Activated T-helper 9 cell treated with anti-CD3 and anti-CD28 coated beads, Interleukin-2, amount 50 U/mL, for 16 hours (primary cell): ENCODE measurements at places on chromosomes 5 and 9.
A peak's percentile ranks its signal among the peaks of the same experiment; 100 is the strongest.

DNA sequence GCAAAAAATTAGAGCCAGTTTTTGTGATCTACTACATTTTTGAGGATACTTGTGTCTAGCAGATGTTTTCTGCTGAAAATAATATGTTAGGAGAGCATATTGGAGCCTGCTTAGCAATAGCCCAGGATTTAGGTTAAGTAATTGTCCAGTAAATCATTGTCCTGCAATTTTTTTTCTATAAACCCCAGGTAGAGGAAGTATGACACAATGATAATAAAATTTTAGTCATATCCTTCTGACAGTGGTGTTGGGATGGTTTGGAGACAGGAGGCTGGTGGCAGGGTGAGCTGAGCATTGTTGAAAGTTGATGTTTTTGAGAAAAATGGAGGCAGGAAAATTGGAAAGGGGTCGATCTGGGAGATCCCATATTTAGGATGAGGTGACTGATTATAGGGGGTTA lies 3.5 kb downstream of the SNCAIP start:
- DNase-seq, result no peak

GRCh38 chr5:59137846-59138245 lies 555.0 kb downstream of the RAB3C start:
- DNase-seq, result no peak

DNA sequence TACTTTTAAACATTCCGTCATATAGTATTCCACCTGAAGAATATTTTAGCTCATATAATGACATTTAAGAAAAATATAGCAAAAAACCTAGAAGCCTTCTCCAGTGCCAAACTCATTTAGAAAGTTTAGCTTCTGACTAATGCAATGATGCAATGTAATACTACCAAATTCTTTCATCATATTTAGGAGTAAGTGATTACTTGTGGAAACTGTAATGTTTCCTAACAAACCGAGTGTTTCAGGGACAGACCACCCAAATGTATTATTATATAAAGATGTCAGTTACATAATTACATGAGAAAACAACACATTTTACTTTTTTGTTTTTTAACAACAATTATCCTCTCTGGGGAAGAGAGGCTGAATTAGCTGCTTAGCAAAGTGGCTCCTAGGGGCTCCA lies 316.2 kb downstream of the ARL15 start:
- DNase-seq, result no peak

- no peak for DNase-seq
Observed at GRCh38 chr9:22469928-22470544, 23.4 kb downstream of the DMRTA1 start.

DNA sequence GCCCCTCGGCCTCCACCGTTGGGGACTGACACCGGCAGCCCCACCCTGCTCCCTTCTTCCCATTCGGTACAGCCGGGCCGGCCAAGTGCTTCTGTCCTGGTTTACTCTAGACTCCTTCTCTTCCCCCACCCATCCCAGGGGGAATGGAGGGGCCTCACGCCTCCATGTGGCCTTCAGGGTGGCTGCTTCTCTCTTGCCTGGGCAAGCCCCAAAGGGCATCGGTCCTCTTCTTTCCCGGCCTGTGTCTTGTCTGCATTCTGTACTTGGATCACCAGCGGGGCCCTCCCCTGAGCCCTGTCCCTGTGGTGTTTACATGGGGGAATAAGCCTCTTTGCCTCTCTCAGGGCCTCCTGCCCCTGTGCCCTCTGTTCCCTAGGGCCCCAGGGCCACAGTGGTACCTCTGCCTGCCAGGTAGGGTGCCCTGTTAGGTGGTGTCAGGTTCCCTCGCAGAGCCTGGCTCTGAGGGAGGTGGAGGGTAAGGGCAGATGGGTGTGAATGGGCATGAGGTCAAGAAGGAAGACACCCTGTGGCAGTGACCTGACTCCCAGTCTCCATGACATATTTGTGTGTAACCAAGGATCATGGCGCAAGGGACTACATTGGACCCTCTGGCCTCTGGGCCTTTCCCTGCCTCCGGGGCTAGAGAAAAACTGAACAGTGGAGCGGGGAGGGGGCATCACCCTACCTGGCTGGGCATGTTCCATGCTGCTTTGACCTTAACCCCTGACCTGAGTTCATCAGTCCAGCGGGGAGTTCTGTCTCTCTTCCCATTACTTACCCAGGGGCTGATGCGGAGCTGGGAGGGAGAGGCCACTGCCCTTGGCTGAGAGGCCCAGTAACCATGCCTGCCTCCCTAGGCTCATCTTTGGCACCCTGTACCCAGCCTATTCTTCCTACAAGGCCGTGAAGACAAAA lies 1.6 kb downstream of the REEP2 start:
- DNase-seq, result no peak

GRCh38 chr5:164115420-164115819 lies 610.0 kb downstream of the MAT2B start:
- no peak for DNase-seq

DNA sequence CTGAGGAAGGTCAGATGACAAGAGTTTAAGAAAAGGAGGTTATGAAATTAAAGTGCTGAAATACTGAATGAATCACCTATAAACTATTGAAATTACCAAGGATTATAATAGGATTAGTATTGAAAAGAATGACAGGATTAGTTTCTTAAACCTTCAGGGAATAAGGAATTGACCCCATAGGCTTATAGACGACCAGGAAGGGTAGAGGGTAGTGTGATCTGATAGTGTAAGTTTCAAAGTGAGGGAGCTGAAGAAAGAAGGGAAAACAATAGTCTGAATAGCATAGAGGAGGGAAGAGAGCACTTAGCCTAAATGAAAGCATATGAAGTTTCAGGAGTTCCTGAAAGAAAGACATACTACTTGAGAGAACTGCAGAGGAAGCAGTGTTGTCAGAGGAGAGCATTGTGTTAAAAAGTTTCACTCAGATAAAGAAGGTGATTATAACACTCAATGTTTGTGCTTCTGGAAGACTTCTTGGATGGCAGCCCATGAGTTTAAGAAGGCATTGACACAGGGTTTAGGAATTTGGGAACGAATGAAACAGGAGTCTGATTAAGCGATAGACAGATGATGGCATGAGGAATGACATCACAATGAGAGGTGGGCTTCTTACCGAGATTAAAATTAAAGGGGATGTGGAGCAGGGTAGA lies 557.9 kb upstream of the GRAMD2B start:
- no peak for DNase-seq

GRCh38 chr9:135857371-135857786 lies 50.0 kb downstream of the CAMSAP1 start:
- no peak for DNase-seq

DNA sequence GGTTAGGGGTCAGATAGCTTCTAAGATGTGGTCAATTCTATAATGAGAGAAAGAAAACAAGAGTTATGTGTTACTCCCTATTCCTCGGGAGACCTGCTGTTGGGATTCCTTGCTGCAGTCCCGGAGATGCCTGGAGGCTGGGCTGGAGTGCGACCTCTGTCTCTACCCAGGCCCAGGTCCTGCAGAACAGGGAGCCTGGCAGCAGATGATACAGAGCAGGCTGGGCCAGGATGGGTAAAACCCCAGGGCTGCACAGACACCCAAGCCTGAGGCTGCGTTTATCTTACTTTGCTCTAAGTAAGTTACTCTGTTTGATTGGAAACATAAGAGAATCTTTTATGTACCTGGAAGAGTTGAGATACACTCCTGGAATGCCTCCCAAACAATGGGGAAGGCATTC lies 26.9 kb upstream of the FAM120AOS start:
- DNase-seq, result no peak

DNA sequence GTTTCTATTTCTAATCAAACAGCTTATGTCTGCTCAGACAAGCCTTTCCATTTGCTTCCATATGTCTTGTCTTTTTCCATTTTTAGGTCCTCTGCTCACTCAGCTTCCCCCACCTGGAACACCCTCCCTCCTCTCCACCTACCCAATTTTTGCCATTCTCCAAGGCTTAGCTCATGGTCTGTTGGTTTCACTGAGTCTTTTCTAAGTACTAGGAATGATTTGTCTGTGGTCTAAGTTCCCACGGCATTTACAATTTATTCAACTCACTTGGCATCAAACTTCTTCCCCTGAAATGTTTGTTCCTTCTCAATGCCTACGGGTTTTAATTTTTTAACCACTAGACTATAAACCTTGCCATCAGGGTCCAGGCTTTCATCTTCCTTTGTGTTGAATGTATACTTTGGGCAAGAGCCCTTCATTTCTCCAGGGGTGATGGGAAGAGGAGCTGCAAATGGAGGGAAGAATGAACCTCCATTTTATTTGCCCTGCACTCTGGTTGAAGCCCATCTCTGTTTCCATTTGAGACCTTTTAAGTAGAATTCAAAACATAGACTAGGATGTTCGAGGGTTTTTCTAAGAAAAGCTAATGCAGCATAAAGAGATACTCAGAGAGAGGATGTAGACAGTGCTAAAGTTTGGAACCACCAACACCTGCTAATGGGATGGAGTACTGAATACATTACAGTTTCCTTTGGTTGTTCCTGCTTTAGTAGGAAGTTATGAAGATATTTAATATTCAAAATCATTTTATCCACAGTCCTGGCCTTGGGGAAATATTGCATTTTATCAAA lies 104.0 kb downstream of the PTTG1 start:
- no peak for DNase-seq

DNA sequence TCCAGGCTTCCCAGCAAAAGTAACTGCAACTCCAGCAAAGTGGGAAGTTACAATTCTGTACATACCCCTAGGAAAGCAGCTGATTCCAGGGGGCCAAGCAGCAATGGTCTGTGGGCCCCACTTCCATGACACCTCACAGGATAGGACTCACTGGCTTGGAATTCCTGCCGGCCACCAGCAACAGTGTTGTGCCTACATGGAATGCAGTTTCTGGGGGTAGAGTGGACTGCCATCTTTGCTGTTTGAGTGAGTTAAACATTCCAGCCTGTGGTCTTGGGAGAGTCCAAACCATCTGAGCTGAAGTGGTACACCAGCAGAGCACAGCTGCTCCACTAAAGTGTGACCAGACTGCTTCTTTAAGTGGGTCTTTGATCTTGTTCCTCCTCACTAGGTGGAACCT lies 13.4 kb upstream of the FBN2 start:
- DNase-seq, result no peak

DNA sequence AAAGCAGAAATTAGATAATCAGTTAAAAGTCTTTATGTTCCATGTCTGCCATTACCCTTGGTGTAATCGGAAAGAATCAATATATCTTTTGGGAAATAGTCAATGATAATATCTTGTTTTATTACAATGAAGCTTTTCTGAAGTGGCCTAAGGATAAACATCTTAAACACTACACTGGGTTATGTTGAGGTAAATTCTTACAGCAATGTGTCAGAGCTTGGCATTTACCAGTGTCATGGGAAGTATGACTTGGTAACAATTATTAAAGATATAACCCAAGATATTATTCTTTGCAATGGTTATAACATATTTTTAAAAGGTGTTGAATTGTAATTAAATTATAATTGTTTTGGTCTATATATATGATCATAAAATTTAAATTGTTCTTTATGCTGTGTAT lies 84.7 kb downstream of the CFAP95 start:
- DNase-seq, result no peak

DNA sequence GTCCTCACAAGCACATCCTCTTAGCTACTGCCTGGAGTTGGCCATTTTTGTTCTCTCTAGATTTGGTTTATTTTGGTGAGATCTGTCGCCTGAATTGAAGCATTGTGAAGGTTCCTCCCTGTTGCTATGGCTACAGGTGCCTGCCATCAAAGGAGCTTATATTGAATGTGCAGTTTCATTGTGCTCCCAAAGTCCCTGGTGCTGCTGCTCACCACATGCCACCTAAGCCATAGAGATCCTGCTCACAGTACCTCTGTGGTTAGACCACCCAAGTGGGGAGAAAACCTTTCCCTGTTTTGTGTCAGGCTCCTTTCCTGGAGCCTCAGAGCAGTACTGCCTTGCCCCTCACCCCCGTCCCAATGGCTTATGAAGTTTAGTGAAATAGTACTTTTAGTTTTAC lies 383.4 kb downstream of the TMEM38B start:
- DNase-seq, result no peak

GRCh38 chr5:85320495-85320894 lies 935.8 kb upstream of the EDIL3 start:
- no peak for DNase-seq

- DNase-seq, result peak; percentile 47
Observed at GRCh38 chr9:33159777-33160127, 7.4 kb downstream of the B4GALT1 start.

DNA sequence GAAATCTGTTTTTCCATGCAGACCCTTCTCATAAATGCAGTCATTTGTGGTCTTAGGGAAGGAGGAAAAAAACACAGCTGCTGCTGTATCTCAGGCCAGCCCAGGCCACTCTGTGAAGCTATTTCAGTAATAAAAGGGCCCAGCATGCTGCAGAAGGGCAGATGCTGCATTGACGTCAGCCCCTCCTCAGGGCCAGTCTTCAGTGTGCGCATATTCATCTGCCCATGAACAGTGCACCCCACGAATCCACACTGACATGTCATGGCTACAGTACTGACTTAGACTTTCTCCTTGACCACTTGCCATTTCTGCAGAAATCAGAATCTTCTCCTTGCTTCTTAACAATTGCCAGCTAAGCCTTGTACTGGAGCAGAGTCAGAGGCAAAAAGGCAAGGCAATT lies 304.7 kb downstream of the GABRG2 start:
- no peak for DNase-seq

DNA sequence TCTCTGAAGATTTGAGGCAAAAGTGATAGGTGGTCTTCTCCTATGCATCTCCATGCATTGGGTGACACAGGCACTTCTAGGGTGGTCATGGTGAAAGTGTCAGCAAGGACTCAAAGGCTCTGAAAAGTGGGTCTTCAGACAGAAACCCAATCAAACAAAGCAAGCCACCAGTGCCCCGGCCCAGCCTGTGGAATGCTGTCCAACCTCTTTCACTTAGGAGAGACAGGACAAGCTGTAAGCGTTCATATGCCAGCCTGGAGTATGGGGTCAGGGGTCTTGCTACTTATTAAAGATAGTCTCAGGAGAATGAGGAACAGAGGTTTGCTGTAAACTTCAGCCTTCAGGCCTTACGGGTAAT lies 324.5 kb downstream of the GADD45G start:
- no peak for DNase-seq

GRCh38 chr5:172593306-172593705 lies 47.8 kb upstream of the NEURL1B start:
- no peak for DNase-seq

DNA sequence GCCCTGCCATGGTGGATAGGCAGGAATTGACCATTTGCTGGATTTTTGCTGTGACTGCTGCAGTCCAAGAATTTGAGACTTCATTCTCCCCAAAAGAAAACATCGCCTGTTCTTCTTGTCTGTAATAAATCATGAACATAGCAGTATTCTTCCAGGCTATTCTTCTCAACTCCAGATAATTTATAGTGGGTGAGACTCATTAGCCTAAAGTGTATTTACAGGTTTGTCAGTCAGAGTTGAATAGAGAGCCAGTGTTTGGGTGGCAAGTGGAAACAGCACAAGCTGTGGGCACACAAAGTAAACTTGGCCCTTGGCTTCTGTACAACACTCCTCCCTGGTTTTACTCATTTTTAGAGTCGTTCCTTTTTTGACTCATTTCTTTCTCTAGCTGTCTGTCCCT lies 128.2 kb upstream of the VCAN start:
- no peak for DNase-seq

DNA sequence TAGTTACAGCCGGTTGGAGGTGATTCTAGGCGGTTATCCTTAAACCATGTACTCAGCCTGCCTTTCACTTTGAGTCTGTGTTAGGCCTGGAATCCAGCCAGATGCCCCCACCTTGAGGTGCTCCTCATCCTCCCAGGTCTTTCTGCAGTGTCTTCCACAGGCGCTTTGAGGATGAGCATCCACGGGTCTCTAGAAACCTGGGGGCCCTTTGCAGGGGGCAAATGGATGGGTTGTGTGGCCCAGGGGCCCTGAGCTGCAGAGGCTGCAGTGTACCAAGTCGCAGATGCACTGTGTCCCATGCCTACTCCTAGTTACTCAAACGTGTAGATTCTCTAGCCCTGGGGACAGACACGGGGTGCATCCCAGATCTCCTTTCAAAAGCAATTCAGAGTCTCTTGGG lies 242.1 kb upstream of the IRX1 start:
- no peak for DNase-seq

- no peak for DNase-seq
Observed at GRCh38 chr5:84682531-84682930, 297.9 kb upstream of the EDIL3 start.
